ENCODE measurements at places on chromosomes 2 and 18.

DNA sequence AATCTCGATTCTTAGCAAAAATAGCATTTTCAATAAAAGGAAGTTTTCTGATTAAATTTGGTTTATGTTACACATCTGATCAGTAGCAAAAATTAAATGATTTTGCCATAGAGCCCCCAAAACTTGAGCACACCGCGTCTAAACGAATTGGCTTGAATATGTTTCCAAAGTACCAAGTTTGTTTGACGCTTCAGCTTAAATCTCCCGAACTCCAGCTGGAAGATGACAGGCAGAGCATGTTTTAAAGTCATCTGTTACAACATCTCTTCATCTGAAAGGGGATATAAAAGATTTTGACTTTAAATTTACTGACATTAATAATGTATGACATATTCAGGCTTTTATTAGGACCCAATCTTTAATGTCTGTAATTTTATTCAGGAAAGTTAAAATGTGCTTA is 129.8 kb downstream of the NCK2 start:
- DNase-seq: no peak

DNA sequence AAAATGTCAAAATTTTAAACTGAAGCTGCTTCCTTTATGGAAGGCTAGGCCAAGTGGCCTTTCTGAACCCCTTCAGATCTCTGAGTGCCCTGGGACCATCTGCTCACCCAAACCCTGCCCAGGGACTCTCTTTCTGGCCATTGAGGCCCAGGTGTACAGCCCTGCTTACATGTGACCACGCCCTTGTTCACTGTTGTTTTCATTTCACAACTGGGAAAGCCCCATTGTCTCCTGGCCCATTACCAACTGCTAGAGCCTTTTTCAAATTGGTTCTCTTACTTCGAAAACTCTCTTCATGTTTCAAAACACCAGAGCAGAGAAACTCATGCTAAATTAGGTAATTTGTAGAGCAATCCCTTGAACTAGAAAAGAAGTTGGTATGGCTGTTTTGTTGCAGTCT is 219.5 kb upstream of the TANK start:
- peak; percentile 0 for DNase-seq

DNA sequence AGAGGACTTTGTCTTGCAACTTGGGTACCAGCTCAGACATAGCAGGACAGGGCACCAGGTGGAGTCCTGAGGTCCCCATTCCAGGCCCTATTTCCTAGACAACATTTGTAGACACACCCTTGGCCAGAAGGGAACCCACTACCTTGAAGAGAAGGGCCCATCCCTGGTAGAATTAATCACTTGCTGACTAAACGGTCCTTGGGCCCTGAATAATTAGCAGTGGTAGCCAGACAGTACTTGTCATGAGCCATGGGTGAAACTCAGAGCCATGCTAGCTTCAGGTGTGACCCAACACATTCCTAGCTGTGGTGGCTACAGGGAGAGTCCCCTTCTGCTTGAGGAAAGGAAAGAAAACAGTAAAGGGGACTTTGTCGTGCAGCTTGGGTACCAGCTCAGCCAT is 28.5 kb upstream of the ACTR2 start:
- DNase-seq: no peak

GRCh38 chr18:28398471-28398870 is 221.5 kb upstream of the CDH2 start:
- no peak for DNase-seq

GRCh38 chr18:69326094-69326493 is 74.6 kb upstream of the DOK6 start:
- DNase-seq: no peak

DNA sequence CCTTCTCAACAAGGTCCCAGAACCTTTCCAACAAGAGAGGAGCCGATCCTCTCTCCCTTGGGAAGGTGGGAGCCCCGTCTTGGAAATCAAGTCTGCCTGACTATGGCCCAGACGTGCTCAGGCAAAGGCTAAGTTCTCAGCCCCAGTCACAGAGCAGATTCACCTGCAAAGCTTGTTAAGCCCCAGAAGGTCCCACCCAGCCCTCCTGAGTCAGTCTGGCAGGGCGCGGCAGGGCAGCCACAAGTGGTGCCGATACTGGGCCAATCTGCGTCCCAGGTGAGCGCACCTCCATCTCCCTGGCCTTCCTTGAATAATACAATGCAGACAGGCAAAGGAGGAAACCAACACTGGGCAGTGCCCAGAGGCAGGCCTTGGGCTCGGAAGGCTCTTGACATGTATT is 15.0 kb downstream of the CRACDL start:
- DNase-seq: no peak

- DNase-seq: no peak
Observed at GRCh38 chr2:16180631-16181030, 240.3 kb downstream of the MYCN start.

DNA sequence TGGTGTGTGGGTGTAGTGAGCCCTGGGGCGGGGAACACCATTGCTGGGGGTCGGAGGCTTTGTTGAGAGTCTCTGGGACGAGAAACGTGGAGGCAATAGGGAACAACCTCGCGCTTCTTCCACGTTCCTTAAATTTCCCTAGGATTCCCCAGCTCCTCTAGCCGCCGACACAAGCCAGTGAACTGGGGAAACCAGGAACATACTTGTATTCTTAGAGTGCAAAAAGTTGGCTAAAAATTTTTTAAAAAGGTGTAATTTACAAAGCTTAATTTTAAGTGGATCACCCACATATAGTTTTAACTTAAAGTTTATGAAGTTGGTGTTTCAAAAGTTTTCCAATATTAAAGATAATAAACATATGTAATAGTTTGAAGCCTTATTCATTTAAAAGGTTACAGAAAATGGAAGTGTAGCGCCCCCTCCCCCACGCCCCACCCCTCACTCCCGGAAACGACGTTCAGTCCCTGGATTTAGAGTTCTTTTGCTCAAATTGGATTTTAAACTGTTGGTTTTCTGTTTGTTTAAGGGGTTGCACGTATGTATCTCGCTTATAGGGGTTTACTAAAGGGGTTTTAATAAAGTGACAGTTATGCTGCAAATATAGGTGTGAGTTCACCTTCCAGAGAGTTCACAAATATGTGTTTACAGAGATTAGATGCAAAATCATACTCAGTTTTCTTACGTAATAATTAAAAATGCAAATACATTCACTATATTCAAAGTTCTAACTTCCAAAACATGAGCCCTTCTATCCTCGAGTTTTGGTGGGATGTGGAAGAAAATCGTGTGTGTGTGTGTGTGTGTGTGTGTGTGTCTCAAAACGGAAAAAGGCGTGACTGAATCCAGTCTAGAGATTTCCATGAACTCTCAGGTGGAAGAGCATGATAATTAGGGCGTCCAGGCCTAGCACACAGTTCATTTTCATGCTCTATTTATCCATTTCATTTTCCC is 872 bp downstream of the DSG2 start:
- DNase-seq: no peak

GRCh38 chr2:234133004-234133403 is 82.5 kb downstream of the SPP2 start:
- no peak for DNase-seq

DNA sequence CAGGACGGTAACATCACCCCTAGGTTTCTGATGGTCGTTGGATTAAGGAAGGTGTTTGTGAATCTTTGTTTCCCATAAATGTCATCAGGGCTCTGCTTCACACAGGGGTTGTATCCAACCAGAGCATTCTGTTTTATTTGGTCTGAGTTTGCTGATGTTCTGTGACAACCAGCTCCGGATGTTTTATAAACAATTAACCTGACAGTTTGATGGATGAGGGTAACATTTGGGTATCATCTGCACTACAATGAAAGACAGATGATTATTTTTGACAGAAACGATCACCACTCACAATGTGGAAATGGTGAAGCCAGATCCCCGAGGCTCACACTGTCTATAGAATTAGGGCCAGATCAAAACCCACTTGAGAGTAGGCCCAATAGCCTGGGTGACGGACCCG is 107.1 kb downstream of the CDC42EP3 start:
- no peak for DNase-seq

DNA sequence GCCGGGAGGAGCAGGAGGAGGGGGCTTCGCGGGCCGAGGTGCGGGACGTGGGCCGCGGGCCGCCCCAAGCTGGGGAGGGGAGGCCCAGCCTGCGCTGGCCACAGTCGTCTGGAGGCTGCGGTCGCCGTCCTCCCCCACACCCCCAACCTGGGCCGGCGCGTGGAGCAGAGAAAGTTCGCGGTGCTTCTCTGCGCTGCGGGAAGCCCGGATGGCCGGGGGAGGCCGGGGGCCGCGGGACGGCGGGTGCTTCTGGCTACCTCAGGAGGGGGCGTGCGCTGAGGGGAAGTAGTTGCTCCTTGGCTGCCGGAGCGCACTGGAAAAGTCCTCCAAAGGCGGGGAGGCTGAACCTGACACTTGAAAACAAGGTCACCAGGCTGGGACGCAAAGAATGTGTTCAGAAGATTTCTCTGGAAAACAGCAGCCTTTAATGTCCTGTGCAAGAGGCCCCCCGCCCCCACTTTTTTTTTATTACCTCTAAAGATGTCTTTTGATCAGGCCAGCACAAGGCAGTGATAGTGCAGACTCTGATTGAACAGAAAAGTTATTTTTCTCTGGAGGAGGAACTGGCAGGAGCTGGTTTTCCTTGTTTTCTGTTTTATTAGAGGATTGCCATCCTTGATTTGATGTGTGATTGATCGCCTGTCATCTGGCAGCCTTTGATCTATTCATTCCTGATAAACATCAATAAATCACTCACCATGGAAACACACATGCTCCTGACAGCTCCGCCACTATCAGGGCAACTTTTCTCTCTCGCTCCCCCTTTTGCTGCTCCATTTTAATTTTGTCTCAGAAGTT is 1.6 kb downstream of the TSHZ1 start:
- DNase-seq: peak; percentile 38

- no peak for DNase-seq
Observed at GRCh38 chr18:50622865-50623393, 63.0 kb downstream of the MAPK4 start.

GRCh38 chr2:6073191-6074088 is 381.3 kb downstream of the SOX11 start:
- DNase-seq: no peak

GRCh38 chr2:131400849-131401248 is 36.9 kb upstream of the RAB6D start:
- DNase-seq: no peak

DNA sequence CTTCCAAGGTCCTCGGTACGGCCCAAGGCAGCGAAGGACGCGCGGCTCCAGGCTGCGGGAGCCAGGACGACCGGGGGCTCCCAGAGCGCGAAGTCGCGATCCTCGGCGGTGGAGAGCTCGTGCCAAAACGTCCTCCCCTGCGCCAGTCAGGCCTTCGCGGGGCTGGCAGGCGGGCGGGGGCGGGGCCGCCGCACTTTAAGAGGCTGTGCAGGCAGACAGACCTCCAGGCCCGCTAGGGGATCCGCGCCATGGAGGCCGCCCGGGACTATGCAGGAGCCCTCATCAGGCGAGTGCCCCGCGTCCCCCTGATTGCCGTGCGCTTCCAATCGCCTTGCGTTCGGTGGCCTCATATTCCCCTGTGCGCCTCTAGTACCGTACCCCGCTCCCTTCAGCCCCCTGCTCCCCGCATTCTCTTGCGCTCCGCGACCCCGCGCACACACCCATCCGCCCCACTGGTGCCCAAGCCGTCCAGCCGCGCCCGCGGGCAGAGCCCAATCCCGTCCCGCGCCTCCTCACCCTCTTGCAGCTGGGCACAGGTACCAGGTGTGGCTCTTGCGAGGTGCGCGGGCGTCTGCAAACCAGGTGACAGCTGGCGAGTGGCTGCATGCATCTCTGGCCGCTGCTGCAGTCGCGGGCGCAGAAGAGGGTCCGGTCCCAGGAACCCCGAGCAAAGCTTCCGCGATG is at the start of gene CIDEA:
Gene CIDEA (plus strand): TSS at position 226 of the 684 bp plus-strand sequence. CDS start 23 bp downstream, at position 249.
- no peak for DNase-seq

DNA sequence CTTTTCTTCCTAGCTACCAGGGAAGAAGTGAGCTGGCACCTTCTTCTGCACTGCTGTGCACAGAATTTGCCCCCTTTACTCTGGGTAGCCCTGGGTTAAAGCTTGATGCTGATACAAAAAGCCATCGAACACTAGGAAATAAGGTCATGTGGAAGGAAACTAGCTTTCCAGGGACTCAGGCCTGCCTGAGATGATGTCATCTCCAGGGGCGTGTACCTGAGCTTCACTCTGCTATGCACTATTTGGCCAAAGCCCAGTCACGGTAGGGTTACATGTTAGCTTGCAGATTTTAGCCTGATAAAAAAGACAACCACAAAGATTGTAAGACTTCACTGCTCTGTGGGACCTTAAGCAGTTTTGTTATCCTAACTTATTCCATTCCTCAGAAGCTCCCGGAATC is 20.4 kb downstream of the EDAR start:
- no peak for DNase-seq

- DNase-seq: no peak
Observed at GRCh38 chr2:45273412-45274249, 264.4 kb upstream of the SIX2 start.

DNA sequence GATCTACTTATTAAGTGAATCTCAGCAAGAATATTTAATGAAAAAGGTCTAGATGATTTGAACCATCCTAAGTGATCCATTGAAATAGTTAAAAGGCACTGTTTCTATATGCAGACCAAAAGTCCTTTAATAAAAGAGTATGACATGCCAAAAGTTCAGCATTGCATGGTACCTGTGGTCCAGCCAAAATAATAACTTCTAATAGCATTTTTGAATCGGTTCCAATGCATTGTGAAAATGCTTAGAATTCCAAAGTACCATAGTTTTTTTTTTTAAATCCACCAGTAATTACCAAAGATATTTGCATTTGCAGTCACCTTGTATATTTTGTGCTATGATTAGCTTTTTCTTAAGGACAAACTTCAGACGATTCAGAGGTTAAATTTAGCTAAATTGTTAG is 79.9 kb downstream of the NYAP2 start:
- DNase-seq: no peak

- no peak for DNase-seq
Observed at GRCh38 chr2:30894498-30895119, 87.4 kb upstream of the CAPN13 start.

- DNase-seq: no peak
Observed at GRCh38 chr2:100822587-100823248, 2.8 kb downstream of the NPAS2 start.
